Cortex of kidney (tissue), 1 donor: ENCODE measurements at places on chromosomes 2 and 18.

GRCh38 chr18:28126768-28127167, 50.2 kb downstream of the CDH2 start:
- DNase-seq = no peak

GRCh38 chr2:203858176-203858575, 9.4 kb upstream of the CTLA4 start:
- no peak for DNase-seq

DNA sequence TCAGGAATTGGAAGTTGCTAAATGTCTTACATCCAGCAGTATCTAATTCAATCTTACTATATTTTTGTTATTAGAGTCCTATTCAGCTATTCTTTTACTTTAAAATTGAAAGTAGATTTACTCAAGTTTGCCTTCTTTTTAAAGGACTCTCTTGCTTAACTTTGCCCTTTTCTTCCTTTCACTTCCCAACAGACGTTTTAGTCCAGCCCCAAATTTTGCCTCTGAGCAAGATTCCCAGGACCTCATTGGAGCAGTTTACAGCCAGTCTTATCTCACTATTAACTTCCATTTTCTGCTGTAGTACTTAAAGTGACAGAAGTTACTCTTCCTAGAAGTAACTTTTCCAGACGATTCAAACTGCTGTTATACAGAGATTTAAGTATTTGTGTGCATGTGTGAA, 1.7 kb upstream of the PRKD3 start:
- DNase-seq = no peak

DNA sequence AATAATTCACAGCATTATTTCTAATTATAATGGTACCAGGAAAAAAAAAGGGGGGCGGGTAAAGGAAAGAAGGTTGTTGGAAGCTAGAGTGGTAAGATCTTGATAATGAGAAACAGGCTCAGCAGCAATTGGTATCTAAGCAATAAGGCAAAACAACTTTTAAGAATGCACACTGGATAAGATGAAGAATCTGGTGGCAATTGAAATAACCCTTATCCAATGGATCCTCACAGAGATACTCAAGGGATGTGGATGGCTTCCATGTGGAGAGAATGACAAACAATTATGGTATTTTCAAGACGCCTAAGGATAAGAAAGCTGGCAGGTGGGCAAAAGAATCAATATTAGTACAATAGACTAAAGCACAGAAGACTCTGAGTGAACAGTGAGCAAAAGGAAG, 153.6 kb downstream of the UPP2 start:
- no peak for DNase-seq

GRCh38 chr2:18752667-18753422, 163.5 kb upstream of the NT5C1B start:
- no peak for DNase-seq
